T-helper 17 cell (primary cell): ENCODE measurements at places on chromosomes 1 and 21. TPM values are rescaled to one million over a fixed set of nuclear protein-coding genes. Genes with fewer than 3 reads are reported as not detected.

GRCh38 chr1:3463013-3463385 lies 8.5 kb downstream of the ARHGEF16 start:
- no peak for DNase-seq

- no peak for DNase-seq
Measured at GRCh38 chr1:12521096-12521495, 96.9 kb downstream of the DHRS3 start.

DNA sequence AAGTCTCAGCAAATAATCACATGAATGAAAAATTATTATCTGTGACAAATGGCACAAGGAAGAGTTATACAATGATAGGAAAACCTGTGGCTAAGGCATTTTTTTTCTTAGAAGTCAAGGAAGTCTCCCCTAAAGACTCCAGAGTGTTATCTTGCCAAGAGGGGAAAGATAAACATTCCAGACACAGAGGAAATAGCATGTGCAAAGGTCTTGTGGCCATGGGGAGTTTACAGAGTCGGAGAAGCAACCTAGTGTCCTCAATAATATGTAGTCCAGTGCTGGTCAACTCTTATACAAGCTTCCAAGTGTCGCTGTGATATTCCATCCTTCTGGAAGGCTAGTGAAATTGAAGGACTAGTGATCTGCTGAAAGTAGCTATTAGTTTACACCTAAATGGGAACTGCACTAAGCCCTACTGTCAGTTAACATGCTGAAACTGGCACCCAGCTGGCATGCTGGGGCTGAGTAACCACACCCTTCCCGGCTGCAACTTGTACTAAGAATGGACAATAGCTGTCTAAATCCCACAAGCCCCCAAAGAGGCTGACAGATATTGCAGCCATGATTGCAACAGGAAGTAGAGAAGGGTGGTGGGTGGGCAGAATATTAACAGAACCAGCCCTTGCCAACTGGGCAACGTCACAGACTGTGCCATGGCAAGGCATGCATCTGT lies 11.5 kb upstream of the ATP1B1 start:
- no peak for DNase-seq

- DNase-seq, result no peak
Measured at GRCh38 chr1:208475449-208475848, 231.3 kb upstream of the PLXNA2 start.

- no peak for DNase-seq
Measured at GRCh38 chr21:42830456-42831455, 48.6 kb downstream of the WDR4 start.

- DNase-seq, result no peak
Measured at GRCh38 chr1:46131093-46131492, 1.3 kb downstream of the PIK3R3 start.

DNA sequence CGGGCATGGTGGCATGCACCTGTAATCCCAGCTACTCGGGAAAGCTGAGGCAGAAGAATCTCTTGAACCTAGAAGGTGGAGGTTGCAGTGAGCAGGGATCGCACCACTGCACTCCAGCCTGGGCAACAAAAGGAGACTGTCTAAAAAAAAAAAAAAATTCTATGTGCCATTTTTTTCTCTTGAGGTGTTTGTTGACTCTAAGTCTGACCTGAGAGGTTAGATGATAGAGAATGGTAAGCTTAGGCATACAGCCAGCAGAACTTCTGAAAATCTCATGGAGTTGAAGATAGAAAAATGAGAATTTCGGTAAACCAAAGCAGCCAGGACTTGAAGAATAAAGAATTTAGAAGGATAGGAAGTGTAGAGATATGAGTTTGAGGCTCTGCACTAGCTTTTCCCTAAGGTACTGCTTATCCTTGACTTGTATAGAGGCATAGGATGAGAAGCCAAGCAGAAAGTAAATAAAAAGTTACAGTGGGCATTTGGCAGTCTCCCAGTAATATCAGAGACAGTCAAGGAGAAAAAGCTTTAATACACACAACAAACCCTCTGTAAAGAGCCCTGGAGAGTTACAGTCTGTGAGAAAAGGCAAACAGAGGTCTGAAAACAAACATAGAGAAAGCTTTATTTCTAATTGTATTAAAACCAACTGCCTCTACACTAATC lies 24.3 kb downstream of the F13B start:
- DNase-seq, result no peak

- DNase-seq, result peak; percentile 39
Measured at GRCh38 chr1:46301808-46302640, 1.4 kb downstream of the LRRC41 start.

DNA sequence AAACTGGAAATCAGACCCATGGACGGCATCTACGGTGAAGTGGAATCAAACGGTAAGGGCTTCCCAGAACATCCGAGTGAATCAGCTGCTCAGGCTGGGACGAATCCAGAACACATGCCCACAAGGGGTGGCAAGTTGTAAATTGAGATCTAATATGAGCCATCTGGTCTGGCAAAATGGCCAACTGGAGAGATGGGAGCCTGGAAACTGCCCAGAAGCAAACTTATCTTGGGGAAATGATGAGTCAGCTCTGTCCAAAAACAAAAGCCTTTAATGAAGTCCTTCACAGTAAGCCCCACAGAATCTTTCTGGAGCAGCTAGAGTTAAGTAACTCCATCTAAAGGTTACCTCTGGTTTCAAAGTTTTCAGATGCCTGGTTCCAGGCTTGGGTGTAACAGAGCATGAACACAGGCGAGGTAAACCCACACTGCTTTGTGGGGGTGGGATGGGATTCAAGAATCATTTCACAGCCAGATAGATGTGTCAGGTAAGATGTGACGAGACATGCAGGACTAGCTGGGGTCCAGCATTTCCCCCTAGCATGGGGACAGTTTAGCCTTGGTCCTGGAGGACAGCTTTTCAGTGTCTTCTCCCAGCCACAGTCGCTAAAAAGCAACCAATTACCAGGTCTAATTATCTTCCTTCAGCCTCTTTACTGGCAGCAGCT lies 10.5 kb upstream of the SRP9 start:
- no peak for DNase-seq

- DNase-seq, result no peak
Measured at GRCh38 chr21:37660709-37661108, 255.5 kb downstream of the KCNJ6 start.

DNA sequence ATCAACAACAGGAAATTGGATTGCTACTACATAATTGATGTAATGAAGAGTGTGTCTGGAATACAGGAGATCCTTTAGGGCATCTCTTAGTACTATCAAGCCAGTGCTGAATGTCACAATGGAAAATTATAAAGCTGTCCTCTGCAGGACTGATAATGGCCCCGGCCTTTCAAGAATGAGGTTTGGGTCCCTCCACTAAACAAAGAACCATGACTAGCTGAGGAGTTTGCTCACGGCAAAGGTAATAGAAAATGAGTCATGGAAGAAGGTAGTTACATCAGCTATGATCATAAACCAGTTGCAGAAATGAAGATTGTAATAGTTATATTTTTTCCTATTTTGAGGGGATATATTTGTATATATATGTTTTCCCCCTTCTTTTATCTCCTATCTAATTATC lies 145.8 kb downstream of the KCNJ6 start:
- DNase-seq, result no peak

GRCh38 chr1:46639547-46639946 lies 22.9 kb upstream of the MOB3C start:
- no peak for DNase-seq

GRCh38 chr21:33317145-33317544 lies 7.6 kb upstream of the IFNAR1 start:
- no peak for DNase-seq

GRCh38 chr21:43031121-43031619 lies 44.5 kb downstream of the CBS start:
- no peak for DNase-seq

DNA sequence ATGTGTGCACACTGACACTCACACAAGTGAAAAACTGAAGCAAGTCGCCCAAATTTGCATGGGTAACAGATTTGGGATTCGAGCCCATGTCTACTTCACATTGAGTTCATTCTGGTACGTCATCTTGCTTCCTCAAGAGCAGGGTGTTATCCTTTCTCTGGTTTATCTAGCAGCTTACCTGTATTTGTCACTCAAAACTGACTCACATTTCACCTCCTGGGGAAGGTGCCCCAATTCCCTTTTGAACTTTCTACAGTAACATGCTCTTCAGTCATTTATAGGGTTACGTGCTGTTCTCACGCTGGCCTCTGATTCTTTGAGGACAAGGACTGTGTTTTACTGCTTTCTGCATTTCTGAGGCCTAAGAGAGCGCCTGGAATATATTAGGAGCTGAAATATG lies 162.8 kb downstream of the PDE4B start:
- DNase-seq, result no peak

GRCh38 chr1:231028682-231029081 lies 11.4 kb downstream of the FAM89A start:
- DNase-seq, result no peak

GRCh38 chr1:243754348-243754747 lies 95.7 kb downstream of the AKT3 start:
- DNase-seq, result no peak

- DNase-seq, result no peak
Measured at GRCh38 chr1:162022626-162023025, 1.0 kb downstream of the OLFML2B start.

GRCh38 chr1:156045076-156045475 lies 8.5 kb downstream of the UBQLN4 start:
- no peak for DNase-seq

- DNase-seq, result no peak
Measured at GRCh38 chr1:221268295-221268694, 389.1 kb downstream of the HLX start.

The KRTAP21-2 gene
- total RNA-seq, result not detected

The IL20 gene
- not detected for total RNA-seq

The CTSE gene
- total RNA-seq, result not detected

The TMEM200B gene
- total RNA-seq, result not detected

The APOBEC4 gene
- total RNA-seq, result not detected

The KCNJ6 gene
- not detected for total RNA-seq

The CTBS gene
- 11.7 TPM for total RNA-seq

The HTR6 gene
- total RNA-seq, result 0.17 TPM

The HCRTR1 gene
- not detected for total RNA-seq

The SLC30A10 gene
- total RNA-seq, result not detected

The VCAM1 gene
- total RNA-seq, result not detected
